Aortic smooth muscle cell (primary cell): ENCODE measurements at places on chromosomes 2 and 18. TPM values are rescaled to one million over a fixed set of nuclear protein-coding genes. Genes with fewer than 3 reads are reported as not detected.

Gene LRRTM4
- not detected in 2 replicates for total RNA-seq

Gene ABCB11
- not detected in 2 replicates for total RNA-seq

Gene RTP5
- not detected in 2 replicates for total RNA-seq

Gene ASIC4
- total RNA-seq: 0.12 TPM in 1 of 2 replicates, not detected in the other

Gene GALNT5
- total RNA-seq: 28.8 and 64.5 TPM in 2 replicates

Gene UGT1A8
- total RNA-seq: not detected in 2 replicates

Gene LAMA1
- total RNA-seq: 0.68 and 0.92 TPM in 2 replicates

Gene ZSWIM2
- total RNA-seq: not detected in 2 replicates

Gene MRPS9
- total RNA-seq: 22.6 TPM in 2 replicates
